ENCODE measurements at places on chromosomes 7 and 10.
A peak's percentile ranks its signal among the peaks of the same experiment; 100 is the strongest.

- DNase-seq: no peak
Measured at GRCh38 chr10:89576696-89577095, 41.3 kb upstream of the SLC16A12 start.

DNA sequence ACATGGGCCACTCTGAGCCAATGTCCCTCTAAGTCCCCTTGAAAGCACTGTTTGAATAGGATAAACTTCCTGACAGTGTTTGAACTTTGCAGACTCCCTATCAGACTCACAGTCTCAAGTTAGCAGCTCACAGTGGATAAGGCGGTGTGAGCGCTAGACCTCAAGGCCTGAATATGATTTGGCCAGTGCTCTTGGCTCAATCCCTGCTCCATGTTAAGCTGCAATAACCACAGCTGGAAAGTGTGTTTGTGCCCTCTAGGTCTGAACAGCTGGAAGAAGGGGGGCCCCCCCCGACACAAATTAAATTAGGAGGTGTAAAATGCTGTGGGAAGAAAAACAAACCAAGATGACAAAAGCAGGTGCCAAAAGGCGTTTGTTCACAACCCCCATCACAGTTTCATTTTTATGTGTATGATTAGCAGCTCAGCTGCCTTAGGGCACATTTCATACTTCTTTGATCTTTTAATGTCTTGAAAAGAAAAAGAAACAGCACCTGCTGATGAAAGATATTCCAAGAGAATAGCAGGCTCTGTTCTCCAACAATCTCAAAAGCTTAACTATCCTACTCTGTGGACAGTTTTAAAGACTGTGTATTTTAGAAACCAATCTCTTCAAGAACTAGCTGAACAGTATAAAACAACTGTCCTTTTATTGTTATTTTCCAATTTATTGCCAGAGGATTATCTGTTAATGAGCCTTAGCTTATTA, 167.6 kb downstream of the SNX13 start:
- peak; percentile 30 for DNase-seq

DNA sequence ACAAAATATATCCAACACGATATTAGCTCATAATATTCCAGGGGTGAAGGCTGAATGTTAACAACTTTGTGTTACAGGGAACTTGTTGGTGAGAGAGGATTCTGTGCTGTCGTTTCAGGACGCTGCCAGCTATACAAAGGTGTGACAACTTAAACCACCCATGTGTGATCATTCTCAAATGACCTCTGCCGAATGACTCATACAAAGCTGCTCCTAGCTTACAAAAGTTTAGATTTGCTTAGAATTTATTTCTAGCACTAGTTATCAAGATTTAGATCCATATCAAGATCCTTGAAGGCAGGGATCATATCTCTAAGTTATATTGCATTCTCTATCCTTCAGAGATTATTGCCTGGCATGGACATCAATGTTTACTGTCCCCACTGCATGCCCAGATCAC, 65.3 kb downstream of the COBL start:
- DNase-seq: no peak

DNA sequence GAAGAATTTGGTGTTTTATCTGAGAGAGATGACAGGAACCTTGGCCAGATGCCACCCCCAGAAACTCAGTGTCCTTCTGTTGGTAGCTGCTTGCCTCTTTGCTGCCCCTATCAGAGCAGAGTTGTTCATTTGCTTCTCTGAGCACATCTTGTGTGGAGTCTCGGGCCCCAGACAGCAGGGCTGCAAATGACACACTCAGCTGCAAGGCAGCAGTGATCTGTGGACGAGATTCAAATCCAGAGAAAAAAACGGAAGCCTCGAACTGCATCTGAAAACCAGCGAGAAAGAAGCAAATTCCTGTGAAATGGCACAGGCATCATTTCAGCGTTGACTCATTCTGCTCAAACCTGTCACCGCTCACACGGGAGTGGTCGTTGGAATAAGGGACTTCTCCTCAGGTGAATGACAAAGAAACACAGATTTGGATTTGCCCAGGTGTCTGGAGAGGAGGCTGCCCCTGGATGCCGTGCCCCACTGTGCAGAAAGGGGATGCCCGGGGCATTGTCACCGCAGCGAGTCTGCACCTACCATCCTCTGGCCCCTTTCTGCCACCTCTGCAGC, 144.7 kb downstream of the PFKFB3 start:
- peak; percentile 83 for DNase-seq

DNA sequence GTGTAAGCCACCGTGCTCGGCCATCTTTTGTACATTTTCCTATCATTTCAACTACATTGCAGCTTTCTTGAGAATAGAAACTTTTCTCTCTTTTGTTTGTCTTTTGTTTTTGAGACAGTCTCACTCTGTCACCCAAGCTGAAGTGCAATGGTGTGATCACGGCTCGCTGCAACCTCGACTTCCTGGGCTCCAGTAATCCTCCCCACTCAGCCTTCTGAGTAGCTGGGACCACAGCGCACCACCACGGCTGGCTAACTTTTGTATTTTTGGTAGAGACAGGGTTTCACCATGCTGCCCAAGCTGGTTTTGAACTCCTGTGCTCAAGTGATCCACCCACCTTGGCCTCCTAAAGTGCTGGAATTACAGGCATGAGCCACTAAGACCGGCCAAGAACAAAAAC, 31.3 kb upstream of the DAGLB start:
- DNase-seq: peak; percentile 32

- DNase-seq: no peak
Measured at GRCh38 chr10:3893901-3894563, 109.0 kb upstream of the KLF6 start.

DNA sequence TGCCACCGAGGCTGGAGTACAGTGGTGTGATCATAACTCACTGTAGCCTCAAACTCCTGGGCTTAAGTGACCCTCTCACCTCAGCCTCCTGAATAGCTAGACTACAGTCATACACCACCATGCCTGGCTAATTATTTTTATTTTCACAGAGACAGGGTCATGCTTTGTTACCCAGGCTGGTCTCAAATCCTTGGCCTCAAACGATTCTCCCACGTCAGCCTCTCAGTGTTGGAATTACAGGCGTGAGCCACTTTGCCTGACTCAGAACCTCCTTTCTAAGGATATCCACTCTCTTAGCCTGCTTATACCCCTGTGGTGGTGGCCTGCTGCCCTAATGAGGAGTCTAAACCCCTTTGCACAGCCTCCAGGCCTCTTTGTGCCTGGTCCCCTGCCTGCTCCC, 4.2 kb upstream of the IGFBP1 start:
- no peak for DNase-seq

- no peak for DNase-seq
Measured at GRCh38 chr10:70459061-70459773, 17.7 kb upstream of the NODAL start.

GRCh38 chr7:65489260-65489767, 115.7 kb downstream of the ZNF92 start:
- DNase-seq: no peak

- DNase-seq: no peak
Measured at GRCh38 chr10:571688-572451, 117.6 kb downstream of the DIP2C start.

DNA sequence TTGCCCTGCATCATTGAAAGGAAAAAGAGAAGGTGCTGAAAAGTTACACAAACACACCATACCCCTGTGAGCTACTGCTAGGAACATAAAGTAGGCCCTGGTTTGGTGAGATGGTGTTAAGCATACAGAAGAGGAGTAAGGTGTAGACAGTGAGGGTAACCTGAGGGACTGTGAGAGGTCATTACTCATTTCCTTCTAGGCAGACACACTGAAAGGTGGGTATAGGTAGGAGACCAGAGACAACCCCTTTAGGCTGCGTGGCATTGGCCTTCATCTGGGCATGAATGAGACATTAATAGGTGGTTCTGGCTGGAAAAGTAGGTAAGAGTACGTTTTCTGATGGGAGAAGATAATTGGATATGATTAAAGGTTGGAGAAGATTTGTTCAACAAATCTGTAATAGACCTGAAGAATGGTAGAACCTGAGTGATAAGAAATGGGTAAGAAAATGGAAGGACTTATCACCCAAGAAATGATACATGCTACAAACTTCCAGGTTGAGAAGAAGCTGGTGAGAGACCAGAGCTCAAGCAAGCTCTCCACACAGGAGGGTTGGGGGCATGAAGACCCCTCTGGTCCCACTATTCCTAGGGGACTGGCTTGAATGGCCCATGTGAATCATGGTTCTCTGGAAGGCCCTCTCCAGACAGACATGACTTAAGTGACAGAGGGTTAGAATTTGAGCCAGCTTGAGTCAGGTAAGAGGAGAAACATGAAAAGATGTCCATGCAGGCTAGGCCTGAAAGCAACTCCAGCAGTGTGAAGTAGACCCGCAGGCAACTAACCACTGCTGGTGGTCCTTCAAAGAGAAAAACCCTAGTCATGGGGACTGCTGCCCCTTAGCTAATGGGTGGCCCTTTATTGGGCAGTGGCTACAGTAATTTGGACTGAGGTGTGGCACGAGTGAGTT, 3.8 kb downstream of the COMTD1 start:
- no peak for DNase-seq

DNA sequence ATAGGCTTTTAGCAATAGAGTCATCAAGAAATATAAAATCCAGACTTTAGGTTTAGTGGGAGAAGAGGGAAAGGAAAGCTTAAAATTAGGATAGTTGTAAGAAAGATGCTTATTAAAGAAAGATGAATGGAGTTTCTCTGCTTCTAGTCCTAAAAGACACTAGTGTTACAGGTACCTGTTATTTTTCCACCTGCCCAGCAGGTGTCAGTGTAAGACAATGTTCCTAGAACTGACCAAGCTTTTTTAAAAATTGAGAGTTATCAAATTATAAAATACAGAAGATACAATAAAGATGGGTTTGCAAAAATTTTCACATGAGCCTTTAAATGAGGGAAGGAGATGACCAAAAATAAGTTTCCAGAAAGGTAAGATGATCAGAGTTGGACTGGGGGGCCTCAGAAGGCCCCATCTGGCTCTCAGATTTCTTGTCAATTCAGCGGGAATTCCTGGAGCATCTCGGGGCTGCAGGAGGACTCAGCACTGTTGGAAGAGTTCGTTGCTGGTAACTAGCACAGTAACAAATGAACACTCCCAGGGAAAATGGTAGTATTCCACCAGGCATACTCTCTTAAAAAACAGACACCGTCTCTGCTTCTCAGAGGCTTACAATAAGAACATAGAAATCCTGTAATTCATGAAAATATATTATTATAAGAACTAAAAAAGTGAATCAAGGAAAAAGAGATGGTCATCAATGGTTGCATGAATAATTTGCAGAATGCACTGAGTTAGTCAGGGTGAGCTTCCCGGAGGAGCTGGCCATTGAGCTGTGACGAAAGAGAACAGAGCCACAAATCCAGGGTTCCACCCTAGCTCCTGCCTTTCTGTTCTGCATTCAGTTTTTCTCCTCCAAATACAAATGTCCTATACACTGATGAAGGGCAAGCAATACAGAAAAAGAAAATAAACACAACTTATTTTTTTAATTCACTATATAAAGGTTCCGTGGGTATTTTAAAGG, 71.8 kb upstream of the PIK3CG start:
- DNase-seq: peak; percentile 55

GRCh38 chr7:3564231-3564630, 263.2 kb downstream of the SDK1 start:
- no peak for DNase-seq

GRCh38 chr7:111558991-111559390, 3.3 kb downstream of the IMMP2L start:
- DNase-seq: no peak

GRCh38 chr10:32056136-32057035, at the start of gene KIF5B:
Gene KIF5B, minus strand, starts transcription at chr10:32056425. Its CDS starts 452 bp downstream, at chr10:32055973.
- peak; percentile 92 for DNase-seq

DNA sequence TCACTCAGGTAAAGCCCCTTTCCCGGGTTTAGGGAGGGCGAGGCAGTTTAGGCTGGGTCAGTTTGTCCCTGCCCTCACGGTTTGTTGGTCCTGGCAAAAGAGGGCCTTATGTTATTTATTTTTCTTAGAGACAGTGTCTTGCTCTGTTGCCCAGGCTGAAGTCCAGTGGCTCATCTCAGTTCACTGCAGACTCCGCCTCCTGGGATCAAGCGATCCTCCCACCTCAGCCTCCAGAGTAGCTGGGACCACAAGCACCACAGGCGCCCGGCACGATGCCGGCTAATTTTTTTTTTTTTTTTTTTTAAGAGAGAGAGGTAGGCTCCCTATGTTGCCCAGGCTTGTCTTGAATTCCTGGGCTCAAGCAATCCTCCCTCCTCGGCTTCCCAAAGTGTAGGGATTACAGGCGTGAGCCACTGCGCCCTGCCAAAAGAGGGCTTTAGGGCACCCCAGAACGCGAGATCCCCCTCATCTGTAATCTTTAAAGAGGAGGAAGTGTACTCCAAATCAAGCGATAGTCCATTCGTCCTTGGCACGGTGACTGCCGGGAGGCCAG, 626 bp upstream of the BMS1 start:
- DNase-seq: peak; percentile 30

DNA sequence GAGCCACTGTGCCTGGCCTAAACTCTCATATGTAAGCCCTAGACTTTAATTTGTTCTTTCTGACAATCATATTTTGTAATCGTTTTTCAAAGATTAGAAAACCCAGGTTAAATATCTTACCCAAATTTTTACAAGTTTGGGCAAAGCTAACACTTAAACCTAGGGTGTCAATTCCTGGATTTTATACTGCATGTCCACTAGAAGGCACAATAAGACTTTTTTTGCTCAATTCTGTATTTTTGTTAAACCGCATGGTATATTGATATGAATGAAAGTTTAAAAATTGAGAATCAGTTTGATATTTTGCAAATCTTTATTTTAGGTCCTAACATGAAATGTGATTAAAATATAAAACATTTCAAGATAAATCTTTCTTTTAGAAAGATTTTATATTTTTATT, 29.3 kb downstream of the DYNC2I1 start:
- no peak for DNase-seq

DNA sequence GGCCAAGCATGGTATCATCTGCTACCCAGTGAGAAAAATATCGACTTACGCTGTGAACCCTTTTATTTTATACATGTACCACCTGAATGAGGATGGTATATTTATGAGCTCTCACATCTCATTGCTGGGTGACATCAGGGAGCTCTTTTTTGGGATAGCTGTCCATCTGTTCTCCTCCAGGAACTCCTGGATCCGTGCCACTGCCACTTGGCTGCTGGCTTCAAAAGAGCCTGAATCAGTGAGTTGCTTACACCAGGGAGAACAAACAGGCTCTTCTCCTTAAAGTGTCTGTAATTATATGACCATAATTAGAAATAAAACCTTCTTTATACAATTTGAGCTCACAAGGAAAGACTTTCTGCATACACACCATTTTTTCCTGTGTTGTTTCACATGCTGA, 106.2 kb downstream of the KAT6B start:
- no peak for DNase-seq

DNA sequence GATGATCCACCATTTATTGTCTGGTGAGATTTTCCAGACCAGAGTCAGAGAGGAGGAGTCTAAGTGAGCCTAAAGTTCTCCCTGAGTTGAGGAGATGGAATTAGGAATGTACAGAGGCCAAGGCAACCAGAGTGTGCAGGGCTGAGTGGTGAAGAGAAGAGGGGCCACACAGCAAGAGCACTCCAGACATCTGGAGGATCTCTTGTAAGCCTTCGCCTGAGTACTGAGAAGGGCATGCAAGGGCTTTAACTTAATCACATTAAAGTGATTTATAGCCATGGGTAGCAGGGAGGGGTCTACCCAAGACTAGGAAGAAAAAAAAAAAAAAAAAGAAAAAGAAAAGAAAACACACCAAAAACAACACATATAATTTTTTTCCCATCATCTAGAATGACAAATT, 1190.4 kb downstream of the GATA3 start:
- DNase-seq: no peak

GRCh38 chr7:130394421-130395195, 14.3 kb downstream of the CPA1 start:
- peak; percentile 40 for DNase-seq

- peak; percentile 52 for DNase-seq
Measured at GRCh38 chr10:132371641-132372081, 25.3 kb upstream of the PWWP2B start.

- DNase-seq: no peak
Measured at GRCh38 chr10:117509573-117509972, 33.0 kb upstream of the EMX2 start.

Data from activated CD4-positive, alpha-beta T cell treated with anti-CD3 and anti-CD28 coated beads for 36 hours (primary cell).